ENCODE measurements at places on chromosomes 5 and 9.

GRCh38 chr9:134546746-134547145 is 94.9 kb upstream of the COL5A1 start:
- no peak for DNase-seq

DNA sequence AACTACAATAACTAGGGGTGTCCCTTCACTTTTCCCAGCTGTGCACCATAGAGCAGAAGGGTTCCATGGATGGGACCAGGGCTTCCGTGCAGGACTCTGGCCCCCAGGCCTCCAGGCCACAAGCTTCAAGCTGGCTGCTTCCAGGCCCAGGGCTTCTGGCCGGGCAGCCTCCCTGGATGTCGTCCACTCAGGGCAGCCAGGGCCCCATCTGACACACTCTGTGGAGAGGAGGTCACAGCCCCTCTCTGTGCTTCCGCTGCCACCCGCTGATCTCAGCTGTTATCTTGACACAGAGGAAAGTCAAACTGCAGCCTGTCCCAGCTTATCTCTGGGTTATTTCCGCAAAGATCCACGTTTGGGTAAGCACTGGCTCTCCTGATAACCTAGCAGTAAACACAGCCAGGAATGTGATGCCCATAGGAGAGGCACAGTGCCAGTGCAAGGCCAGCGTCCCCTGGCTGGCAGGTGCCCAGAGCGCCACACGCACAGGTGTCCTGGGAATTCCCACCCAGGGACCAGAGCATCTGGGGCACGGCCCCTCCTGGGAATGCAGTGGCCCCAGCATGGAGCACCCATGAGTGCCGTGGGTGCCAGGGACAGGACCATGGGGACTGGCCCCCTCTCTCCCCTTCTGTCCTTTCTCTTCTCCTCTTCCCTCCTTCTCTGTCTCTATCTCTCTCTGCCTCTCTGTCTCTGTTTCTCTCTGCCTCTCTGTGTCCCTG is 15.6 kb upstream of the SLC6A19 start:
- DNase-seq: no peak

- no peak for DNase-seq
Measured at GRCh38 chr9:113417370-113417769, 6.8 kb downstream of the C9orf43 start.

GRCh38 chr5:177410575-177410974 is 1.2 kb upstream of the F12 start:
- DNase-seq: no peak

DNA sequence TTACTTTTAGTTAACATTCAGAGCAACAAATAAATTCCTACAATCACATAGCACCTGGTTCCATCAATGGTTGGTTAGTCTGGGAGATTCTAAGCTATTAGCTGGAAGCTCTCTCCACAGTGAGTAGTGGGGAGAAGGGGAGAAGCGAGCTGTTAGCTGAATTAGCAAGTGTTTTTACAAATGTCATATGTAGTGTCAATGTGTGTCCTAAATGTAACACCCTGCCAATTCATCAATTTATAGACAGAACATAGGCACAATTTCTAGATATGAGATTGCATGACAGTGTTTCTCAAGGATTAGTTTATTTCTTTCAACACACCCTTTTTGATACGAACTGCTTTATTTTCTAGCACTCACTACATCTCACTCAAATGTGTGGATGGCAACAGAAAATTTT is 349.0 kb downstream of the PDE4D start:
- no peak for DNase-seq

- DNase-seq: peak; percentile 92
Measured at GRCh38 chr9:4371108-4371507, 71.2 kb upstream of the GLIS3 start.

- DNase-seq: peak; percentile 81
Measured at GRCh38 chr5:72107131-72107900, at the start of gene MAP1B. TSS of gene MAP1B (plus strand) at chr5:72107475. CDS start at chr5:72107532, 57 bp downstream.

DNA sequence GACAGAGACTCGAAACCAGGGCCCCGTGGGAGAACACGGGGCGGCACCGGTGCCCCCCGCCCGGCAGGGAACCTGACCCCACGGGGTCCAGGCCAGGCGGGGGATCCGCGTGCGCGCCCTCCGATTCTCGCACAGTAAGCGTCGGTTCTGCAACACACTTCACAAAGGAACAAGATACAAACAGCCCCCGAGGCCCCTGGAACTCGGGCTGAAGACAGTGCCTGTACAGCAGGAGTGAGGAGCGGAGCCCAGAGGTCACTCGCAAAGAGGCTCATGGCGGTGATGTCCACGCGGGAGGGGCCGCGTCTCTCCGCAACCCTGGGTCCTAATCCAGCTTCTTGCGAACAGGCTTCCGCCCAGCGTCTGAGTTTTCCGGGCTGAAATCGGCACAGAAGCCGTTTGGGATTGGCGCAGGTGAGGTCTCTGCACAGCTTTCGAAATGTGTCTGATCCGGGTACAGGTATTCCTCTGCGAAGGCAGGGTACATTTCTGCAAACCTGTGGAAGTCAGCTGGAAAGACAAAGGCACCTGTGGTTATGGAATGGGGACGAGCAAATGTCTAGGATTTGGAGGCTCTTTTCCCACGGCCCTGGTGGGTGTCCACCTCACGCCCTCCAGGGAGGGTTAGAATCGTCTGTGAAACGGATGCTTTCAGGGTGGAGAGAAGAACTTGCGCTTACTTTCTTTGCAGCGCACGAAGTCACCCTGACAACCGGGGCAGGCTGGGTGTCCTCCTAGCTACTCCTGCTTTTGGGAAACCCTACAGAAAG is 18.3 kb upstream of the SLC6A3 start:
- no peak for DNase-seq

DNA sequence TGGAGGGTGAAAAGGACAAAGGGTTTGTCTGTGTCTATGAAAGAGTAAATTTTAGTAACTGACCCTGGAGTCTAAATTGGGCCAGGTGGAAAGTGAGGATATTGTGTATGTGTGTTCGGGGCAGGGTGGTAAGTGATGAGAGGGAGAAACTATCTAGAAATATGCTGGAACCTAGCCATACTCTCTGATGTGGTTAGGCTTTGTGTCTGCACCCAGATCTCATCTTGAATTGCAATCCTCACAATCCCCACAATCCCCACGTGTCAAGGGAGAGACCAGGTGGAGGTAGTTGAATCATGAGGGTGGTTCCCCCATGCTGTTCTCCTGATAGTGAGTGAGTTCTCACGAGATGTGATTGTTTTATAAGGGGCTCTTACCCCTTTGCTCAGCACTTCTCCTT is 60.6 kb downstream of the COMMD10 start:
- DNase-seq: no peak

- peak; percentile 10 for DNase-seq
Measured at GRCh38 chr9:89603767-89604665, 796 bp upstream of the GADD45G start.

DNA sequence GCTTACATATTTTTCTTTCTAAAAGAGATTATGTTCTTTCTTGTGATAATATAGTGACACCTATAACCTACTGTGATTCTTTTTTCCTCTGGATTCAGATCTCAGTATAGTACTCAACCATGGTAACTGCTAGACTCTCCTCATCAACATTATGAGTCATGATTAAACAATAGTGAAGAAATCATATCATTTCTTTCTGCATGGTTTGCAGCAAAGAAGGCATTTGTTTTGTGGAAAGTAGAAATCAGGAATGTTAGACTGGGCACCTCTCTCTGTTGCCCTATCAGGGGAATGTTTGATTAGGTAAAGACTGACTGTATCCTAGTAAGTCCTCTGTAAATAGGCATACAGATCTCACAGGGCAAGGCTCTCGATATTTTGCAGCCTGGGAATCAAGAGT is 25.6 kb upstream of the SMC2 start:
- DNase-seq: no peak

DNA sequence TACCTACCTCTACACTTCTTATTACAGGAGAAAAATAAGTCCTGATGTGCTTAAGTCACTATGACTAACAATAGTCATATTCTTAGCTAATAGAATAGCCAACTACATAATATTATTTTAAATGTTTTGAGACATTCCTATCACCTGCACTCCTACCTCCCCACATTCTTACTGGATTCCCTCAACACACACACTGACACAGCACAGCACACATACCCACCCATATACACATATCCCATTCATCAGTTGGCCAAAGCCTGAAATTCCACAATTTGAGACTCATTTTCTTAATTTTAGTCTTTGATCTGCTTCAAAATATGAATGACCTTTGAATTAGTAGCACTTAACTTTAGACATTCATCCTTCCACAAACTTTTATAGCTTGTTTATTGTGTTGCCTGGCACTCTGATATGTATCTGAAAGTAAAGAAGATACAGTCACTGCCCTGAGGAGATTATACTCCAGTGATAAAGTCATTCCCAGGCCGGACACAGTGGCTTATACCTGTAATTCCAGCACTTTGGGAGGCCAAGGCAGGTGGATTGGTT is 168.3 kb upstream of the RASA1 start:
- DNase-seq: no peak

DNA sequence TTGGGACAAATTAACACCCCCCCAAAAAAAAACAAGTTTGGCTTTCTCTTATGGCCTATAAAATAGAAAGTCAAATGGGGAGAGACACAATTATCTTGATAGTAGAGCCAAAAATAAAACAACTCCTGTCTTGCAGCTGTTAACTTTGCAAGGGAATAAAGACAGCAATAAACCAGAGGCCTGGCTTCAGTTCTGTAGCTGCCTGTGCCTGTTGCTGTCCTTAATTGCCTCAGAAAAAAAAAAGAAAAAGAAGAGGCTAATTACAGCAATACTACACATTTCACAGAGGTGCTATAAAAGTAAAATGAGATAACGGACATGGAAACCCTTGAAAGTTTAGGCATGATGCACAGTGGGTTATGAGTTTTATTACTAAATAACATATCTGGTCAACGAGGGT is 170.7 kb upstream of the IRX1 start:
- no peak for DNase-seq

DNA sequence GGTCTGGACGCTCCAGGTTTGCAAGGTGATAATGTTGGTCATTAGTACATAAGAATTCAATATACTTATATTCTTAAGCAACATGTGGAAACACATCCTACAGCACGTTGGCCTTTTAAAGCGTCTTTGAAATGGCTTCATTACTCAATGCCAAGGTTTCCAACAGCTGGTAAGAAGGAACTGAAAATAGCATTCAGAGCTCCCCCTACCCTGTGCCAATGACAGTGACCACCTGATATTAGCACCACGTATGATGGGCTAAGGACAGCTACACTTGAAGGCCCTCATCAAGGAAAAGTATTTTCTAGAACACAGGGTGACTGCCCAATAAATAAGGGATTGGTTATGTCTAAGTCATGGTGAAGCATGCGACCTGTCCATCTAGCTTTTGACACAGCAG is 9.9 kb downstream of the ZNF622 start:
- no peak for DNase-seq

DNA sequence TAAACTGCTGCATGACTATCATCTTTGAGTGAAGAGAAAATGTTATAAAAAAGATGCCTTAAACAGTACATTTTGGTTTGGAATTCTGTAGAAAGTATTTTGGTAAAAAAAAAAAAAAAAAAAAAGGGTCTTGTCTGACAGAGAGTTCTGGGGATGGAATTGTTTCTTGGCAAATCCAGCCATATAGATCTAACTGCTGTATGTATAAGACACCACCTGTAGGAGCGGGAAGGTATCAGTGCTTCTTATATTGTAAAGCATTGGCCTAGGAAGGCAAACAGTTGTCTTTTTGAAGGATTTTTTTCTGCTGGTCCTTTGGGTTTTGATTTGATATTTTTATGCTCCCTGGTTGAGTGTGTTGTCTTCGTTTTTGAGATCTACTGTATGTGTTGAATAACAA is 2.8 kb downstream of the PURA start:
- DNase-seq: no peak

DNA sequence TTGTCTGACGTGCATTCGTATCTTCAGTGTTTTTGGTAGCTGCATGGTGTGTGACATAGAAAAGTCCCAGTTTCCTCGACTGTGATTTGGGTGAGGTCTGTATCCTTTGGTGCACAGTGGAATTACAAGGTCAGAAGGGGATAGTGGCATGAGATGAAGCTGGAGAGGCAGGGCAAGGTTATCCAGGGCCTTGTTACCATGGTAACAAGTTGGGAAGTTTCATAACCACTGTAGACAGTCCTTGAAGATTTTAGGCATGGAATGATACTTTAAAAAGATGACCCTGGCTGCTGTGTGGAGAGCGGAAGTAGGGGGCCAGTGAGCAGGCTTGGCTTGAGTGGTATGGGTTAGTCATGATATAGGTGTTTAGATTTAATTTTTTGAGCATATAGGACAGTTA is 11.9 kb downstream of the EHMT1 start:
- DNase-seq: no peak

DNA sequence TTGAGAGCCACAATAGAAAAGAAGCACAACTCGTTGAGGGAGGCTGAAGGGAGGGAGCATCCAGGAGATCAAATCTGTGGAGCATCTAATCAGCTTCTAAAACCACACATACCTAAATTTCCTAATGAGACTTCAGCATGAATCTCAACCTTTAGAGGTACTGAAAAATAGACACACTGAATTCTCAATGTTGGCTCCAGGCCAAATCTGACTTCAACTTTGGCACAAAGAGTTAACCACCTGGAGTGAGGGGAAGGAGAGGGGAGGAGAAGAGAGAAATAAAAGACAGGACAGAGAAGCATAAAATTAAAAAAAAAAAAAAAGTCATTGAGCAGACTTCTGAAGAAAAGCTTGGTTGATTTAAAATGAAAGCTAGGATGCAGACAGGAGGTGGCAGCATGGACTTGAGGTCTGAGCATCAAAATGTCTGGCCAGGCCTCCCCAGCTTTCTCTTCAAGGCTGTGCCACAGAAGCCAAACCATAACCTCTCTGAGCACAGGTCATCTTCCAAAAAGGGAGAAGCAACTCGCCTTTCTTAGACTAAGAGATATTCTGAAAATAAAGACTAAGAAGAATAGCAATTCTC is 205.6 kb downstream of the DENND1A start:
- peak; percentile 22 for DNase-seq

- no peak for DNase-seq
Measured at GRCh38 chr9:134243778-134244467, 79.6 kb upstream of the RNU6ATAC start.

DNA sequence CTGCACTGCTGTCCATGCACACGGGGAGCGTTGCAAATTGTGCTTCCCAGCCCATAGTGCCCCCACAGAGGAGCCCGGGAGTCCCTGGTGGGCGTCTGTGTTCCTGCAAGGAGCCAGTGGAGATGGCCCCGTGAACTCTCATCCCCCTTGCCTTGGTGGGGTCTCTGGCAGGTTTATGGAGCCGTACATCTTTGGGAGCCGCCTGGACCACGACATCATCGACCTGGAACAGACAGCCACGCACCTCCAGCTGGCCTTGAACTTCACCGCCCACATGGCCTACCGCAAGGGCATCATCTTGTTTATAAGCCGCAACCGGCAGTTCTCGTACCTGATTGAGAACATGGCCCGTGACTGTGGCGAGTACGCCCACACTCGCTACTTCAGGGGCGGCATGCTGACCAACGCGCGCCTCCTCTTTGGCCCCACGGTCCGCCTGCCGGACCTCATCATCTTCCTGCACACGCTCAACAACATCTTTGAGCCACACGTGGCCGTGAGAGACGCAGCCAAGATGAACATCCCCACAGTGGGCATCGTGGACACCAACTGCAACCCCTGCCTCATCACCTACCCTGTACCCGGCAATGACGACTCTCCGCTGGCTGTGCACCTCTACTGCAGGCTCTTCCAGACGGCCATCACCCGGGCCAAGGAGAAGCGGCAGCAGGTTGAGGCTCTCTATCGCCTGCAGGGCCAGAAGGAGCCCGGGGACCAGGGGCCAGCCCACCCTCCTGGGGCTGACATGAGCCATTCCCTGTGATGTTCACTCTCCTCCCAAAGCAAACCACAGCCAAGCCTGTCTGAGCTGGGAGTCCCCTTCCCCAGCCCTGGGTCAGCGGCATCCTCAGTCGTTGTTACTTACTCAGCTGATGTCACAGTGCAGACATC is 3.1 kb downstream of the MRPS2 start:
- no peak for DNase-seq

GRCh38 chr5:53249529-53250200 is 140.1 kb upstream of the MOCS2 start:
- peak; percentile 95 for DNase-seq

Data from EL (cell line).